ENCODE measurements at places on chromosomes 6 and 20.

DNA sequence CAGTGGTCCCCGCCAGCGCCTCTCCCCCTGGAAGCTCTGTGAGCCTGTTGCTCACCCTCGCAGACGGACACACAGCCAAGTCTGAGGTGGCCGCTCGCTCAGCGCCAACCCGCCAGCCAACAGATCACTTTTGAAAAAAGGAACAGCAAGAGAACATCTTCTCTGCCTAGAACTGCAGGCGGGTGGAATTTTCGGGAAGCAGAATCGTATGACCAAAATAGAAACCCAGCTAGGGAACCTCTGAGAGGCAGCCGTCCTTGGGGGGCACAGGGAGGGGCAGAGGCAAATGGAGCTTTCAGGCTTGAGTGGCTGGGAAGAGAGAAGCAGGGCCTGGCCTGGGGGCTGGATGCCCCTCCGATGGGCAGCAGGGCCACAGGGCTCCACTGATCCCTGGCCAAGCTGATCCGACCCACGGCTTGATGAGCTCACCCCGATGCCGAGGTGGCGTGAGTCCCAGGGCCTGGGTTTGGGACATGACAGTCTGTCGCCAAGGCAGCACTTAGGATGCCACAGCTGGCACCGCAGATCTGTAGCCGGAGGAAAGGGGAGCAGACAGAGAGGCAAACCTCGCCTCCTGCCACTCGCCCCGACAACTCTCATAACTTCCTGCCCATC is 9.8 kb downstream of the NFATC2 start:
- DNase-seq, result no peak

- DNase-seq, result no peak
Observed at GRCh38 chr6:3997177-3997770, 81.7 kb downstream of the FAM217A start.

DNA sequence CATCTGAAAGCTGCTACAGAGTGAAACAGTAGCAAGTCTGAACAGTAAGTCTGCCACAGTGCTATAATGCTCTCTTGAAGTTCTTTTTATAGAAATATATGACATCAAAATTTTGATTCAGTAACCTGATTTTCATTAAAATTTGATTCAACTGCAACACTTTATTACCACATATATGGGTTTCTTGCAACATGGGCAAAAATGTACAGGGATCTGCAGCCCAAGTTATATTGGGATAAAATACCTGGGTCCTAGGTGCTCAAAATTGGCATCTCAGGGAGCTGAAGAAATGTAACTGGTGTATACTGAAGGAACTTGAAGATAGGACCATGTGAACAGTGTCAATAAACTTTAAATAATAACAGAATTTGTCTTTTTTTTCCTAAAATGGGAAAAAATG is 10.8 kb downstream of the ROMO1 start:
- DNase-seq, result no peak

GRCh38 chr20:20734475-20734948 is 22.1 kb upstream of the RALGAPA2 start:
- DNase-seq, result no peak

DNA sequence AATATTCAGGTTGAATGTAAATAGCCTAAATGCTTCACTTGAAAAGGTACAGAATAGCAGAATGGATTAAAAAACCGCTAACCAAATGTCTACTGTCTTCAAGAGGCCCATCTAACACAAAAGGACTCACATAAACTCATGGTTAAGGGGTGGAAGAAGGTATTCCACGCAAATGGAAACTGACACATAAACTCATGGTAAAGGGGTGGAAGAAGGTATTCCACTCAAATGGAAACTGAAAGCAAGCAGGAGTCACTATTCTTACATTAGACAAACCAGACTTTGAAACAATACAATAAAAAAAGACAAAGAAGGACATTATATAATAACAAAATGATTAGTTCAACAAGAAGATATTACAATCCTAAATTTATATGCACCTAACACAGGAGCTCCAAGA is 38.3 kb upstream of the PKIB start:
- no peak for DNase-seq

GRCh38 chr6:53750052-53750650 is 44.7 kb upstream of the LRRC1 start:
- no peak for DNase-seq

DNA sequence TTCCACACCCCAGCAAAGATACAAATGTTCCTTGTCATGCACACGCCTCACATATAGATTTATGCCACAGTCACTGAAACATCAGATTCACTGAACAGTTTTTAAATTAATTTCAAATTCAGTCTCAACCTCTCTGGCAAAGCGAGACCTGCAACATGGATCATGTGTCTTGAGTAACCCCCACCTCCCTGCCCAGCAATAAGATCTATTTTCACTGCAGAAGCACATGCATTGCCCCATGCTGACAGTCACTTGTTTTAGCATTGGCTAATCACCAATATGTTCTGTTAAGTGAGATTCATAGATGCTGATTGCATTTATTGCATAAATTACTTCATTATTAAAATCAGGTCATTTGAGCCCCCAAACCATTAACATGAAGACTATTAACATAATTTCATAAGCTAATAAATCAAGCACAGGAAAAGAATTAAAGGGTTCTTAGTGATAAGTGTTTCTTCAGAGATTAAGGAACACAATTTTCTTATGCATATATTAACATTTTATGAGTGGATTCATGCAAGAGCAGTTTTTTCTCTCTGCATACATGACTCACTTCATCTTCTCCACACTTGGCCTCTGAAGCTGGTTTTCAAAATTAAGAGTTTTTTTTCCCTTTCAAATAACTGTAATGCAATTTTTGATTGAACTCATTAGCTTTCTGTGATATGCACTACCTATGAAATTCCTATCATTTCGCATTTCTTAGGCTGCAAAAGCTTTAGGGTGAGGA is 173.2 kb upstream of the SOX4 start:
- DNase-seq, result no peak

- no peak for DNase-seq
Observed at GRCh38 chr6:19811397-19812079, 25.6 kb upstream of the ID4 start.

DNA sequence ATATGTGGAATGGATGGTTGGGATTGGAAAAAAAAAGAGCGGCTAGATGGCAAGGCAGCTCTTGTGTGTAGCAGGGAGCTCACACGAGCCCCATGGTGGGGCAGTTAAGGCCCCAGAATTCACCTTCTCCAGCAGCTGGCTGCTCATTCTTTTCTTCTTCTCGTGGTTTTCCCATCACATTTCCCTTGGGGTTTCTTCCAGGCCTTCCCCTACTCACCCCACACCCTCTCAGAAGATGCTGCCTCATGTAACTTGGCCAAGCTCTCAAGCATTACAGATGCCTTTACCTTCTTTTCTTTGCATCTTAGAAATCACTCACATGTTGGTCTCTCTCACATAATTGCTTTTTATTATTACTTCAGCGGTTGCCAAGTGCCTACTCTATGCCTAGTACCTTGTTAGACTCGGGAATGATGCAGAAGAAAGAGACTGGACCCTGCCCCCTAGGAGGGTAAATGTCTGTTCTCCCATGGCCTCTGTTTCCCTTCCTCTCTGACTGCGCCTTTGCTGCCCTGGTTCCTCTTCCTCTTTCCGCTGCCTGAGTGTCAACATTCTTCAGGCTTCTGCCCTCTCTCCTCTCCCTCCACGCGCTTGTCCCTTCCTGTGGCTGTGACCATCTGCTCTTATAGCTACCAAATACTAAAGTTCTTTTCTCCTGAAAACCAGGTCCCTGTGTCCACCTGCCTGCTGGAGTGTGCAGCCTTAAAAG is 28.6 kb downstream of the PPARD start:
- no peak for DNase-seq

DNA sequence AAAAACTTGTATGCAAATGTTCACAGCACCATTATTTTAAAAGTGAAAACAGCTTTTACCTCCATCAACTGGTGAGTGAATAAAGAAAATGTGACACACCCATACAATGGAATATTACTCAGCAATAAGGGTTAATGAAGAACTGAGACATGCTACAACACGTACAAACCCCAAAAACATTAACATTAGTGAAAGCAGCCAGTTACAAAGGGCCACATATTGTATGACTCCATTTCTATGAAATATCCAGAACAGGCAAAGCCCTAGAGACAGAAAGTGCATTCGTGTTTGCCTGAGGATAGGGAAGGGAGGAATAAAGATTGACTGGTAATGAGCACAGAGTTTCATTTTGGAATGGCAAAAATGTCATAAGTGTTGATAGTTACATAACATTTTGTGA is 21.5 kb downstream of the EPM2A start:
- no peak for DNase-seq

GRCh38 chr6:4280031-4280430 is 144.7 kb upstream of the ECI2 start:
- no peak for DNase-seq

DNA sequence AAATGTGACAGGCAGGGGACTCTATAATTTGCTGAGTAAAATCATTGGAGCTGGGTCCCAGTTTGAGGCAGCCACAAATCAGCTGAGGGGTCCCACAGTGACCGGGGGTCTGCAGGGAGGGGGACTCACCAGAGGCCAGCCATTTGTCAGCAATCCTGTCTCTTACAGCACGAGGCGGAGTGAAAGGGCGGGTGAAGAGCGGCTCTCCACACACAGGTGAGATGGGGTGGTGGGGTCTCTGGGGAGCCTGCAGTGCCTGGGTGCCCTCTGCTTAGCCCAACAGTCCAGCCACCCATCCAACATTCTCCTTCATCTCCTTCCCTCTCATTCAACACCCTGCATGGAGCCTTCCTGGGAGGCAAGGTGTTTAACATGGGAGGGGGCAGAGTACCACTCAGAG is 728 bp downstream of the TMC2 start:
- no peak for DNase-seq

DNA sequence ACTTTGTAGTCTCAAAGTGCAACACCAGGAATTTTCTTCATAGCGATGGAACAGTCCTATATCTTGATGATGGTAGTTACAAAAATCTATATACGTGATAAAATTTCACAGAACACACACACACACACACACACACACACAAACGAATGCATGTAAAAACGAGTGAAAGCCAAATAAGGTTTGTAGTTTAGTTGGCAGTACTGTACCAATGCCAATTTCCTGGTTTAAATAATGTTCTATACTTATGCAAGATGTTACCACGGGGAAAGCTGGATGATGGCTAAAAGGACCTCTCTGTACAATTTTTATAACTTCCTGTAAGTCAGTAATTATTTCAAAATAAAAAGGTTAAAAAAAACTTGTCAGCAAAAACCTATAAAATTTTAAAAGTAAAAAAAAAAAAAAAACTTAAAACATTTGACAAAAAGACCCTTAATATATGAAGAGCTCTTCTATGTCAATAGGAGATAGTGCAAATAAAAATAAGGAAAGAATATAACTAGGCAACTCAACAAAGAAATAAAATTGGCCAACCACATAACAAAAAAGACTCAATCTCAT is 37.6 kb downstream of the PDSS2 start:
- DNase-seq, result no peak

DNA sequence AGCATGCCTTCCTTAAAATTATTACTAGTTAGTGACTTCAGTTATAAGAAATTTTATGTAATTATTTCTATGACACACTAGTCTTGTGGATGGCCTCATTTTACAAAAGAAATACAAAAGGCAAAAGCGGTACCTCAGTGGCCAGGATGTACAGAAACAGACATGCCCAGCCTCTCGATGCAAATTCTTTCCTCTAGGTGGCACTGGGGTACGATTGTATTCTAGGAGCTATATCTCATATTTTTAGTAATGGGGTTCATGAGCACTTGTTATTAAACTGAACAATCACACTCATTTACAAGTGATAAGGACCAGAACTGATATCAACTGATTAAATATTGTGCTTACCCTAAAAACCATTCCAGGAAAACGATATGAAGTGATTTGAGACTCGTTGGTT is 59.8 kb downstream of the SOD2 start:
- DNase-seq, result no peak

DNA sequence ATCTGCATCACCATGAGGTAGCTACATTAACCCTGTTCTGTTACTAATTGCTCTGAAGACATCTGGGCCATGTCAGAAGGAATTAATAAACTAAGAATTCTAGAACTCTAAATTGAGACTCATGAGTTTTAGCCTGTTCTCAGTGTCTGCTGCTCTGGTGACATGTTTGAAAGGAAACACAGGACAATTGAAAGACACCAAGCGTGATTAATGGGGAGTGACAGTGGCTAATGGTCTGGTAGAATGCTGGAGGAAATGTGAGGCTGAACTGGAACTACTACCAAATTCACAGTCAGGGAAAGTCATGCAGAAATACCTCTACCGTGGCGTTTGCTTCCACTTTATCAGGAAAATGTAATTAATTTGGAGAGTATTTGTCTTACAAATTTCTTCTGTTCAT is 140.0 kb downstream of the TBC1D7 start:
- DNase-seq, result no peak

GRCh38 chr6:149134511-149134933 is 183.0 kb upstream of the TAB2 start:
- no peak for DNase-seq

DNA sequence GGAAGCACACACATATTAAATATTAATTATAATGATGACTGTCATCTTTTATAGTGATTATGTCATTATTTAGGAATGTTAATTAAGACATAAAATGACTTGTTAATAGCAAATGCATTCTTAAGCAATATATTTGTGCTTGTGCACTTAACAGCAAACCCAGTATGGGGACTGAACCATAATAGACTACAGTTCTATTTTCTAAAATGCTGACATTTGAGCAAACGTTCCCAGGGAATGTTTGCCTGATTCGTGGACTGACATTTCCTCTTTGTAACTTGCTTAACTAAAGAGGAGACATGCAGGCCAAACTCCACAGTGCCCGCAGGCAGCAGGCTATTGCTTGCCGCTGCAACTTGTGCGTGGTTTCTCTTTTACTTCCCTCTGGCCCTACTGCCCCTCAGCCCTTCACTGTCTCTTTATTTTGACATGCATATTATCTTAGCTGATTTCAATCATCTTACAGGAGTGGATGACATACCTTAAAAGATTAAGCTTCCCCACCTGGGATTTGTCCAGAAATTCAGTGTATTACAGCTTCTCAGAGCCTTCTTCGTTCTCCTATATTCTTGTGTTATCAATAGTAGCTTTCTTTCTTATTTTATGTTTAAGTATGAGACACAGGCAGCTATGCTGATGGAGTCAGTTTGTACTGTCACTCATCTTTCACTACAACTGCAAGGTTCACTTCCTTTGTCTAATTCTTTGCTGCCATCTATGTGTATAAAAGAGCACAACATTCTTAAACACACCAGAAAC is 141.5 kb downstream of the GMDS start:
- no peak for DNase-seq
